ENCODE measurements at places on chromosomes 1 and 21.

DNA sequence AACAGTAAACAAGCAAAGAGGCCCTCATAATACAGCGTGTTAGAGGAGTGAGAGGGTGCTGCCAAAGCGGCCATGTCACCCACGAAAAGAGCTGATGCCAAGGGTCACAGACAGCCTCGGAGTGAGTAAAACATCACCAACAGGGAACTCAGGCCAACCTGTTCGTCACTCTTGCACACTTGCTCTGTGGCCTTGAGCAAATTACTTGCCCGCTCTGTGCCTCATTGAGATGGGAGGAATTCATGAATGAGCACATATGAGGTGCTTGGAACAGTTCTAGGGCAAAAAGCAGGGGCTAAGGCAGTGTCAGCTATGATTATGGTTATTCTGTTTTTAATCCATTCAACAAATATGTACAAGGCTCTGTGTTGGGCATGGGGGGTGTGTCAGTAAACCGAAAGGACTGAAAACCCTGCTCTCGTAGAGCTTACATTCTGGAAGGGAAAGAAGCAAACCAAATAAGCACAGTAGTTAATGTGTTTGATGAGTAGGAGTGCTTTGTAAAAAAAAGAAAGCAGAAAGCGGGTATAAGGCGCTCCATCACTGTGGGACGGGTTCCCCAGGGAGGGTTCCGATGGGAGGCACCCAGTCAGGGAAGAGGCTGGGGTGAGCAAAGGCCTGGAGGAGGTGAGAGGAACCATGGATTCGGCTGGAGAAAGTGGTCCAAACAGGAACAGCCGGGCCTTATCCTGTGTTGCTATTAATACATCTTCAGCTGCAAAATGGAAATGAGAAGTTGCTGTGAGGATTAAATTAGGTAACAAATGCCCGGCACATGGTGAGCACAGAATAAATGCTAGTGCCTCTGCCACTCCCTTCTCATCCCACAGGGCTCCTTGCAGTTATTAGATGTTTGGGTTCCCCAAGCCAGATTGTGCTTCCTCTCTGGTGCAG, 39.5 kb upstream of the RD3 start:
- DNase-seq = no peak

DNA sequence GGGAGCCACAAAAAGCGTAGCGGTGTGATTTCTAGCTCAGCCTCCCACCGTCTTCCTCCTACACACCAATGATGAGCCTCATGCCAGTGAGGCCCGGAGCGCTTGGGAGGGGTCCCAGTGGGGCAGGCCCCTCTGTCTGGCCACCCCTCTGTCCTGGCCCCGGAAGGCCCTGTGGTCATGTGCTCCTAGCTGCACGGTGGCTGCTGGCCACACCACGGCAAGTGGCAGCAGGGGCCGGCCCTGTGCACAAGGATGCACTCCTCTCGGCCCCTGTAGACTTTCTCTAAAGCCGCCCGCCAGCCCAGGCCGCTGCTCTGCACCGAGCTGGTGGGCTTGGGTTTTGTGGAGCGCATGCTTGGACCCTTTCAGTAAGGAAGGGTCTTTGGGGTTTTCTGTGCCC, 53.6 kb downstream of the KCNAB2 start:
- no peak for DNase-seq

GRCh38 chr1:37722181-37723071, 30.1 kb downstream of the CDCA8 start:
- no peak for DNase-seq

DNA sequence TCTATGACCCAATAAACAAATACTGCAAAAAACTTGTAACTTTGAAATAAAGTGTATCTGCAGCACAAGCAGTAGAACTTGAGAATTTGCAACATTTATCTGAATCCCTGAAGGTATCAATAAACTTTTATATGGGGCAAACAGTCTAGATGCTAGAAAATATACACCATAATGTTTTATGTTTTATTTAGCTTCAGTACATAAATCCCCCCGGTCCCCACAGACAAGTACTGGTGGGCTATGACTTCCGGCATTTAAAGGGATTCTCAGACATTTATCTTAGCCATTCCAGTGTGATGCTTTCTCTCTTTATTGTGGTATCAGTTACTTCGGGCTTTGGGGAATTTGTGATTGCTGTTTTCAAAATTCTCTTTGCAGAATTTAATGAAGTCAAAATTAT, 390.4 kb downstream of the SIPA1L2 start:
- no peak for DNase-seq

- DNase-seq = no peak
These were observed 119.2 kb downstream of the LRIG2 start for GRCh38 chr1:113192242-113192641.

All from stimulated activated CD4-positive, alpha-beta T cell treated with anti-CD3 and anti-CD28 coated beads, Interleukin-15, amount 100 ng/mL, for 1 hour (primary cell).